ENCODE measurements at places on chromosomes 2 and 18. TPM values are rescaled to one million over a fixed set of nuclear protein-coding genes. Genes with fewer than 3 reads are reported as not detected.

DNA sequence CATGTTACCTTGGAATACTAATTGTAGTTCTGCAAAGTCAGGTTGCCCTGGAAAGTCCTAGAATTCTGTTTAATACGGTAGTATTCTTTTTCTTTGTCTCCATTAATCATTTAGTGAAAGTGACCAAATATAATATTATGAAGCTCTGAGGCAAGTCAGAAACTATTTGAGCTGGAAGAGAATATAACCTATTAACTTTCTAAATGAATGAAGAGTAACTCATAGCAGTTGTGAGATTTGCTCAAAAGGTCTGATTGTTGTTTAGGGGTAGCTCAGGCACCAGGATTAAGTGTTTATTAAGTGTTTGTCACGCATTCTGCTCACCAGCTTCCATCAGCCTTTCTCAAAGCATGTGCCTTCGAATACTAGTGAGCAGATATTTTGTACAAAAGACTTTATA, 46.7 kb upstream of the SERPINE2 start:
- no peak for DNase-seq

GRCh38 chr2:8620611-8621382, 61.1 kb upstream of the ID2 start:
- DNase-seq, result no peak

Gene CNTNAP5
- total RNA-seq, result not detected

Gene TUBA3D
- 0.15 TPM for total RNA-seq

Gene POTEI
- total RNA-seq, result not detected

- no peak for DNase-seq
These were observed 162.1 kb upstream of the ZNF516 start for GRCh38 chr18:76656925-76657827.

DNA sequence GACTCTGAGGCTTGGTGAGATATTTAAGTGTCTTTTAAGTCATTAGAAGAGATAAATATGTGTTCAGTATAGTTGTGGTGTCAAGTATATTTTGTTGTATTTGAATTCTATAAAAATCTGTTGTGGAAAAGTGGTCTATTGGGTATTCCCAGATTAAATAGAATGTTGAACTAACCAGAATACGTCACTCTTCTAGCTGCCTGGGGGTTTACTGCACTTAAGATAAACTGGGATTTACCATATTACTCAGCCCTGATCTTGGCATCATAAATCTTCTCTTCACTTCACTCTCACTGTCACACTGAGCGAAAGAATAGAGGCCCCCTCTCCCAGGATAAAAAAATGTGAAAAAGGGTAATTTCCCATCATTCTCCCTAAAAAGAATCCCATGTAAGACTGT, 129.8 kb downstream of the BCL2 start:
- no peak for DNase-seq

Gene C2orf66
- not detected for total RNA-seq

GRCh38 chr2:236166796-236167296, 1.3 kb downstream of the GBX2 start:
- DNase-seq, result no peak

DNA sequence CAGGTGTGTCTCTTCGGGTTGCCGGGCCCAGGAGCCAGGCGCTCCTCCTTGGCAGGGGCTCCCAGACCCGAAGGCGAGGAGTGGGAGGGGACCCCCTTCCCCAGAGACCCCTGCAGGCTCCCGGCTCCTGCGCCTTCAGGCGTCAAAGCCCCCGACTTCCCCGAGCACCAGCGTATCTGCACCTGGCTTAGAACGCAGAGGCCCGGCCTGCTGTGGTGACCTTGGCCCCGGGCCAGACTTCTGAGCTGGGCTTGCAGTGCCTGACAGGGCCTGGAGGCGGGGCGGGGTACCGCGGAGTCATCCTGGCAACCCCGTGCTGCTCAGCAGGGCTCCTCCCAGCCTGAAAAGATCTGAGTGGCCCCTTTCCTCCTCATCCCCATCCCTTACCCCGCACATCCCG, 27.0 kb downstream of the SKA1 start:
- peak; percentile 60 for DNase-seq

Gene CYP27A1
- 263 TPM for total RNA-seq

DNA sequence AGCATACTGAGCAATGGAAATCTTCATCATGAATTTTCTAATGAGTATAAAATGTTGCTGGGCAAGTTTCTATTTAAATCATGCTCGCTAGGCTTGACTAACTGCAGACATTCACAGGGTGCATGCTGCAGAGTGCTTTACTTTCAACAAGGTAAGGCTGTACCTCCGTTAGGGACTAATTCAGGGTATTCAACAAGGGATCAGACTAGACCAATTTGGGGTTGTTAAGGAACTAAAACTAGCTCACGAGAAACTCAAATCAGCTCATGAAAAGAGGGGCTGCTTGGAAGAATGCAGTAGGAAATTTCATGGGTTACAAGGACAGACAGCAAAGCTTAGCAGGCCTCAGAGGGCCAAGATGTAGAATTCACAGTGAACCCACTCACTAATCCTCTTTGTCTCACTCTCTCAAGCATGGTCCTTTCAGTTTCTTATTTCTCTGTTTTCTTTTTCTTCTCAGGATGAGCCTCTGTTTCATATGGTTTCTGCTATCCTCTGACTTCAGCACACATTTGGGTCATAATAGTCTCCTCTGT, 2.2 kb downstream of the MYO3B start:
- DNase-seq, result no peak

Gene KYNU
- 38.6 TPM for total RNA-seq

- DNase-seq, result no peak
These were observed 72.5 kb upstream of the KCNE4 start for GRCh38 chr2:222979484-222979883.

GRCh38 chr18:31057051-31057450, 14.5 kb upstream of the DSC3 start:
- no peak for DNase-seq

Gene B3GNT7
- total RNA-seq, result 1.6 TPM

- DNase-seq, result no peak
These were observed 59.2 kb downstream of the INHBB start for GRCh38 chr2:120404941-120405758.

GRCh38 chr18:28469946-28470345, 293.0 kb upstream of the CDH2 start:
- DNase-seq, result no peak

- DNase-seq, result no peak
These were observed 1.0 kb downstream of the EPHA4 start for GRCh38 chr2:221571025-221571550.

GRCh38 chr2:231069379-231070054, 12.8 kb downstream of the PSMD1 start:
- DNase-seq, result no peak

DNA sequence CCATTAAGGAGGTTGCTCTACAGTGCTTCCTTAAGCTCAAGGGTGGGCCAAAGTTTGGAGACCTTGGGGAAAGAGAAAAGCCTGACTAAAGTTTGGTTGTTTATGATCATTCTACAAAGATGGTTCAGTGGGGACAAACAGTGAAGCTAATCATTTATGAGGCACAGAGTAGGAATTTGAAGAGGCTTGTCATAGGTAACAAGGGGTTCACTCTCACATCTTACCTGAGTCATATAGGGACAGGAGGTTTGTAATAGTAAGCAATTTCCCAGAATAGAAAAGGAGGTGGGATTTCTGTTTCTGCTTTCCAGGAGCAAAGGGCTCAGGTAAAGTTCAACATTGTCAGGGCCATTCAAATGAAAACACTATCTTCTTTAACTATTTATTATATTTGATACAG, 787.9 kb downstream of the CPS1 start:
- DNase-seq, result no peak

Gene PRKAG3
- total RNA-seq, result not detected

GRCh38 chr18:499776-500631, 497 bp downstream of the COLEC12 start:
- no peak for DNase-seq

Gene IGFBP5
- 55.4 TPM for total RNA-seq
